ENCODE measurements at places on chromosomes 6 and 20.
A peak's percentile ranks its signal among the peaks of the same experiment; 100 is the strongest.

DNA sequence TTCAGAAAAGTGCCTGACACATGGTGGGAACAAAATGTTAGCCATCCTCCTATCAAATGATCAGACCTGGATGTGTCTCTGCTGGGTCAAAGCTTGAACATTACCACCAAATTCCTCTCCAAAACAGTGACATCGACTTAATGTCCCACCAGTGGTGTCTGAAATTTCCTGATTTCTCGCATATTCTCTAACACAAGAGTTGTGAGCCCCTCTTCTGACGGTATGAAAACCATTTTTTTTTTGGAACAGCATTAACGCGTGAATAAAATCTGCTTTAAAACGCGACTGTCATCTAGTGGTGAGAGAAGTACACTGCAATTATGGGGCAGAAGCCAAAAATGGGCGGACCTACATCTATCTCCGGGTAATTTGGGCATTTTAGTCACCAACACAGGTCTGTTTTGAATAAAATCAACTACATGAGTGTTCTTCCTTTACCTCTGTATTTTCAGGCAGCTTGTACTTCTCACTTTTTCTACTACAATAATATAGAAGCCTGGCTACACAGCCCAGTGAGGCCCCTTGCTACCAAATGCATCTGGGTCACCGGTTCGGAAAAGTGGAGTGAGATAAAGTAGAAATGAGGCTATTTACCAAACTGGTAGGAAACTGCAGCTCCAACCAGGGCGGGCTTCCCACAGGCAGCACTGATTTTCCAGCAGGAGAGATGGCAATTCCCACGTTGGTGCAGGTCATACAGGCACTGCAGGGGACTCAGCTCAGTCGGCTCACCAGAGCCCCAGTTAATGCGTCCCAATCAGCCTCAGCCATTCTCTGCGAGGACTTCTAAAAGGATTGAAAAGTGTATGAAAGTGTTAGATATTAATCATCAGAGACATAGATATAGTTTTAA is 27.4 kb downstream of the MGME1 start:
- DNase-seq = peak; percentile 59
- peaks cover 4% of the 10 kb centered on the region for H3K36me3 ChIP-seq
- H3K27ac ChIP-seq = no peak overlapping the region
- no peaks in the 10 kb centered on the region for H3K27me3 ChIP-seq
- H3K4me1 ChIP-seq = peaks cover 40% of the 10 kb centered on the region

GRCh38 chr20:39983183-39983582 is 705.9 kb downstream of the MAFB start:
- H3K27me3 ChIP-seq = no peaks in the 10 kb centered on the region
- DNase-seq = no peak
- no peaks in the 10 kb centered on the region for H3K4me1 ChIP-seq
- H3K27ac ChIP-seq = no peak overlapping the region
- H3K4me3 ChIP-seq = no peak overlapping the region

DNA sequence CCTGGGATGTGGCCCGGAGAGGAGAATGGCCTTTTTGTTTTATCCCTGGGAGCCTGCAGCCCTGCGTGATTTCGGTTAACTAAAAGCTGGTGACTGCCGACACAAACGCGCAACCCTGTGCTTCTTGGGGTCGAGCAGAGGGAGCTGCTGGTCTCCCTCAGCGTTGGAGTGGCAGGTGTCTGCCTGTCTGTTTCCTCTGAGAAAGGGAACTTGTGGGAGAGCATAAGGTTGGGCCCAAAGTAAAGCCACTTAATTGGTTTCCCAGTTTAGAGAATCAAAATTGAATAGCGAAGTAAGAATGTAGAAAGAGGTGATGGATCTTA is 500 bp downstream of the LTV1 start:
- H3K36me3 ChIP-seq = peaks cover 36% of the 10 kb centered on the region
- no peaks in the 10 kb centered on the region for H3K27me3 ChIP-seq
- peak overlapping the region; percentile 96 for H3K4me3 ChIP-seq

DNA sequence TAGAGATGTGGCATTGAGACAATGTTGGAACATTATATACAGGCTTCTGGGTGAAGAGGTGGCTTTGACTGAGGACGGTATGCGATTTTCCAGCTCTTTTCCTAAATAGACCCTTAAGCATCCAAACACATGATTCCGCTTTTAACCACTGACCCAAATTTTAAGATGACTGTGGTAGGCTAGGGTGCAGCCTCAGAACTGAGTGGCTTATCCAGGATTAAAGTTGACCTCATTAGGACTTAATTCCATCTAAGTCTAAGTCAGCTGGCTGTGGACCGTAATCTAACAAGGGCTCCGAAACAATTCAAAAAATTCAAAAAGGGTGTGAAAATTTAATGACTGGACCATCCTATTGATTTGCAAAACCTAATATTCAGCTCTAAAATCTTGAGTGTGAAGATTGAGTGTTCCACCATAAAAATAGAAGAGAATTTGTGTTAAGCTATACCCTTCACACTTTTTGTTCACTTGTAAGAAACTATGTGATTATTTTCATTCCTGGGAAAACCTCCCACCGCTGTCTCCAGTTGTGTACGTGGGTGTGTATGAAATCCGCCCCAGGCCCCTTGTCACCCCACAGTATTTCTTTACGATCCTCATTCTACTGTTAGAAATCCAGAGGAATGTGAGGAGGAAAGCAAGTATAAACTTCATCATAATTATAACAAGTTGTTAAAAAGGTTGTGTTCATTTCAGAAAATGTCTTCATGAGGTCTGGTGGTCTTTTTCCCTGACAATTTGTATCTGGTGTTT is 2.7 kb downstream of the PCMTD2 start:
- no peak overlapping the region for H3K27ac ChIP-seq
- no peaks in the 10 kb centered on the region for H3K36me3 ChIP-seq
- H3K27me3 ChIP-seq = no peaks in the 10 kb centered on the region
- no peak overlapping the region for H3K4me3 ChIP-seq
- DNase-seq = no peak

GRCh38 chr6:33651403-33651802 is 30.3 kb downstream of the ITPR3 start:
- peak overlapping the region; percentile 36 for H3K27ac ChIP-seq
- no peaks in the 10 kb centered on the region for H3K27me3 ChIP-seq
- H3K4me3 ChIP-seq = no peak overlapping the region
- H3K36me3 ChIP-seq = peaks cover 13% of the 10 kb centered on the region
- H3K4me1 ChIP-seq = peaks cover 16% of the 10 kb centered on the region
